ENCODE measurements at places on chromosomes 3 and 15.
A peak's percentile ranks its signal among the peaks of the same experiment; 100 is the strongest.

DNA sequence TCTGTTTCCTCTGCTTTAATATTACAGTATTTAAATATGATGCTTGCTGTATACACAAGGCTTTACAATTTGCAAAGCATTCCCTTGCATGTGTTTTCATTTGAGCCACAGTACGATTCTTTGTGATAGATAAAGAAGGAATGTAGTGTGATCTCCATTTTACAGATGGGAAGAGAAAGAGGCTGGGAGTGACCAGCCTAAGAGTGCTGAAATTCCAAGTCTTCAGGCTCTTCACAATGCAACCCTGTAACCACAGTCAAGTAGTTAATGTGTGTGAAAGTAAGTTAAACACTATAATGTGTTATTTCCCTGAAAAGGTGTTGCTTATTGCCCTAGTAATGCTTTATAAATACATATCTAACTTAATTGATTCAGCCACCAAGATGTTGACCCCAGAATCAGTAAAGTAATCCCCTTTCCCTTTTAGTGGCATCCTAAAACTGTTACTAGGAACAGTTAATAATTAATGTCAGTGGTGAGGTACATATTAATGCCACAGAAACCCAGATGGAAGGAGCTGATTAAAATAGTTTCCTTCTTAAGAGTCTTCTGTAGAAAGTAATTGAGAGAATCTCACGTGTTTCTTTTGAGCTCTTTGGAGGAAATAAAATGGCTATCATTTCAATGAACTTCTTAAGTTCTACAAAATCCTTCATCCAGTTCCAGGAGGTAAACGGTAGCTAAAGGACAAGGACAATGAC lies 110.4 kb downstream of the IL12A start:
- DNase-seq = no peak
- no peak overlapping the region for H3K27ac ChIP-seq
- H3K4me1 ChIP-seq = no peaks in the 10 kb centered on the region
- no peak overlapping the region for H3K4me3 ChIP-seq
- H3K27me3 ChIP-seq = peaks cover 7% of the 10 kb centered on the region
- no peaks in the 10 kb centered on the region for H3K36me3 ChIP-seq

DNA sequence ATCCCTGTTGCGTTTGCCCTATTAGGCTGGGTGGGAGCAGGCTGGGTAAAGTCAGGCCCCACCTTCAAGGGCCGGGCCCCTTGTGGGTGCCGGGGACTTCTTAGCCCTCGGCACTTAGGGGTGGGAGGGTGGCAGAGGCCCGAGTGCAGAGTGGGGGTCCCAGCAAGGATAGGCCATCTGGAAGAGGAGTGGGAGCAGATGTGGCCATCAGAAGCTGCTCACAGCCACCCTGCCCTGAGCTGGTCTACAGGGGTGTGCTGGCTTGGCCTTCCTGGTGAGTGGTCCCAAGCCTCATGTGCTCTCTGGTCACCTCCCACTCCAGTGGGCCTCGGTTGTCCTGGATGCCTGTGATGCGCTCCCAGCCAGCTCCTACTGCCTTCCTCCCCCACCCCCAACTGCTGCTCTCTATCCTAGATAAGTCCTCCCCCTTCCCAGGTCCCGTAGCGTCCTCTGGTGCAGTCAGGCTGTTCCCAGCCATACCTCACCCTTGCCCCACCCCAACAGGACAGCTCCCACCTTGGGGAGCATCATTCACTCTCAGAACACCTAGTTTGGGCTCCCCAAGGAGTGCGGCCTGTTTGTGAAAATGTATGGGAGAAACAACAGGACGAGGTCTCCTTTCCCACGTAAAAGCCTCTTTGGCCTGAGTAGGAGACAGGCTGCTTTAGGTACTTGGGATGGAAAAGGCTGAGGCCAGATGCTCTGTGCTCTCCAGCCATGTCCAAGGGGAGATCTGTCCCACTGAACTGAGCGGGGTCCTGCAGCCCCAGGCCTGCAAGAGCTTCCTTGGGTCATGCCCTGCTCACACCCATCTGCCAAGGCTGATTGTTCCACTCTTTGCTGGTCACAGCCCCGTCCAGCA lies 24.9 kb upstream of the PLXNA1 start:
- no peak for DNase-seq
- no peaks in the 10 kb centered on the region for H3K4me1 ChIP-seq
- H3K27ac ChIP-seq = no peak overlapping the region

DNA sequence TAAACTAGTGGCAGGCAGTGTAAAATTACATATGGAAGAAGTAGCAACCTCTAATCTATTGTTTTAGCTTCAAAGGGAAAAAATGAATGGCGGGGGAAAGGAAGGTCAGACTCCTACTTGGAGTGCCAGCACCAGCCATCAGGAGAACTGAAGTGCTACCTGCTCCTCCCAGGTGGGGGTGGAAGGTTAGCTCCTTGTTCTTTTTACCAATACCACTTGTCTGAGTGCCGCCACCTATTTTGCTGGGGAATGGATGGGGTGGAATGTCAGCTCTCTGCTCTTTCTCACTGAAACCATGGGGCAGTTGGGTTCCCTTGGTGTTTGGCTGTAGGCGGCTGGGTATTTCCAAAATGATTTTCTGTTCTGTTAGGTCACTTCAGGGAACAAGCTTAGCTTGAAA lies 428.7 kb upstream of the EPHA3 start:
- H3K27ac ChIP-seq = no peak overlapping the region
- no peaks in the 10 kb centered on the region for H3K36me3 ChIP-seq
- no peaks in the 10 kb centered on the region for H3K27me3 ChIP-seq
- no peak overlapping the region for H3K4me3 ChIP-seq
- H3K4me1 ChIP-seq = no peaks in the 10 kb centered on the region

- peaks cover 58% of the 10 kb centered on the region for H3K27me3 ChIP-seq
- DNase-seq = no peak
- no peaks in the 10 kb centered on the region for H3K36me3 ChIP-seq
- H3K4me1 ChIP-seq = peaks cover 62% of the 10 kb centered on the region
- H3K4me3 ChIP-seq = peak overlapping the region; percentile 43
- H3K27ac ChIP-seq = no peak overlapping the region
These were observed 284.3 kb downstream of the UACA start for GRCh38 chr15:70479056-70479455.

- no peak overlapping the region for H3K4me3 ChIP-seq
- peaks cover 19% of the 10 kb centered on the region for H3K36me3 ChIP-seq
- H3K27ac ChIP-seq = no peak overlapping the region
- no peaks in the 10 kb centered on the region for H3K4me1 ChIP-seq
- no peaks in the 10 kb centered on the region for H3K27me3 ChIP-seq
These were observed 162.5 kb downstream of the FNDC3B start for GRCh38 chr3:172201870-172202236.

All from activated T-cell treated with anti-CD3 and anti-CD28 coated beads, Interleukin-2, amount 50 U/mL, for 72 hours (primary cell).